NCI-H146 (cell line): ENCODE measurements at places on chromosomes 3 and 15.

DNA sequence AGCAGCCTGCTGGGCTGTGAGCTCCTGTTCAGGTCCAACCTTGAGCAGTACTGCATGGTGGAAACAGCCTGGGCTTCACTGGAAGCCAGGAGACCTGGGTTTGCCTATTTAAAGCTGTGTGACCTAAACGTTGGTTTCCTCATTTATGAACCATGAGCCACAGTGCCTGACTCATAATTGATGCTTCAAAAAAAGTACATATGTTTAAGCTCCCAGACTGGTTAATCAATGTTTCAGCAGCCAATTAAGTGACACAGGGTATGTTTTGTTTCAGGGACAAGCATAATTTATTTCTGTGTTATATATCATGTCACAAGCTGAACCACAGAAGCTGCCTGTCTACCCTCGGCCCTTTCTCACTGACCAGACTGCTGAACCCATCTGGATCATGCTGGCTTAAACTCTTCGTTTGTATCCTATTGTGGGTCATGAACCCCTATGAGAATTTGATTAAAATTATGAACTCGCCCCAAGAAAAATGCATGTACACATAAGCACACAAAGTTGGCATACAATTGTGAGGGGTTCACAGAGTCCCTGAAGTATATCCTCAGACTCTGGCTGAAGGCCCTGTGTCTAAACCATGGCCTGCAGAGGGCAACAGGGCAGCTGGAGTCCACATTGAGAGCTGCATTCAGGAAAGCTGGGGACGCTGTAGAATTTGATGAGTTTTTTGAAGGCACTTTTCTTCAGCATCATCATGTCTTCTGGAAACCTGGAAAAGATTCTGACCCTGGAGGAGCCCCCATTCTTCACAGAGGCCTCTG lies 23.7 kb downstream of the HDC start:
- no peak for DNase-seq

DNA sequence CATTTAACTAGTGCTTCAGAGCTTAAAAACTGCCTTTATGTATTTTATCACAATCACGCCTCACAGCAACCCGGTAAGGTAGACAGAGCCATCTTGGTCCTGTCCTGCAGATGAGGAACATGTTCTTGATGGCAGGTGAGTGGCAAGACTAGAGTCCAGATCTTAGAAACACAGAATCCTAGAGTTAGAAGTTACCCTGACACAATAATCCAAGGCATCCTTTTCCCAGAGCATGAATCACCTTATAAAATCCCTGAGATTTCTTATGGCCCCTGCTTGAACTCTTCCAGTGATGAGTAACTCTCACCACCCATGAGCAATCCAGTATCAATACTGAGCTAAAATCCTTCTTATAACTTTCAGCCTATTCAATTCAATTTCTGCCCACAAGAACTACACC lies 16.9 kb downstream of the POPDC2 start:
- no peak for DNase-seq

- DNase-seq: no peak
Observed at GRCh38 chr3:169390271-169390670, 273.2 kb downstream of the MECOM start.

DNA sequence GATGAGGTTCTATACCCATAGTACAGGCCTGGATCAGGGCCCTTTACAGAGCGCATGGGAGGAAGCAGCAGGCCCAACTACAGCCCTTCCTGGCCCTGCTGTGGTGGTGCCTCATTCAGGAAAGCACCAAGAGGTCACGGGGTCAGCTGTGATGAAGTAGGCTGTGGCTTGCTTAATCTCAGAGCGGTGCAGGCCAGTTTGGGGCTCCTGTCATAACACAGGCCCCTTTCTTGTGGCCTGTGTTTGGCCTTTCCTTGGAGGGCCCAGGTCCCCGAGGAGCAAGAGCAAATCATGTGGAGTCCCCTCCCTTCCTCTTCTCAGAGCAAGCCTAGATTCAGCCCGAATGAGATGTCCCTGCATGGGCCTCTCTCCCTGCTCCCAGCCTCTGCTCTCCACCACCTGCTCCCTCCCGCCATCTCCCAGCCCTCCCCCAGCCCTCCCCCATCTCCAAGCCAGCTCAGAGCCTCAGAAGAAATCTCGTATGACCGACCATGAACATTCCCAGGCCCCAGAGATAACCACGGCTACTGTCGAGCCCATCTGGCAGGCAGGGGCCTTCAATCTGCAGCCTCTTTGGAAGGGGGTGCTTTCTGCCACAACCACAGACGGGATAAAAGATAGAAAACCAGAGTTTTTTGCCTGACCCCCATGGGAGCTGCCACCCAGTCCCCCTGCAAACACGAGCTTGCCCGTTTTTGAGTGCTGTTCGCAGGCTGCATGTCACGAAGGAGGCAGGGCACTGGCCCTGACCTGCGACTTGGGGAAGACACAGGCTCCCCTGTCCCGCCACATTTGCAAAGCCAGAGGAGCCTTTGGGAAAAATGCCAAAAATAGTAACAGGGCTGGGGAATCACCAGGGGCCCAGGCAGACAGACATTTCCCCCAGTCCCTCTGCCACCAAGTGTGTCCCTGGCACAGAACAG lies 32.3 kb upstream of the DUSP7 start:
- DNase-seq: no peak

DNA sequence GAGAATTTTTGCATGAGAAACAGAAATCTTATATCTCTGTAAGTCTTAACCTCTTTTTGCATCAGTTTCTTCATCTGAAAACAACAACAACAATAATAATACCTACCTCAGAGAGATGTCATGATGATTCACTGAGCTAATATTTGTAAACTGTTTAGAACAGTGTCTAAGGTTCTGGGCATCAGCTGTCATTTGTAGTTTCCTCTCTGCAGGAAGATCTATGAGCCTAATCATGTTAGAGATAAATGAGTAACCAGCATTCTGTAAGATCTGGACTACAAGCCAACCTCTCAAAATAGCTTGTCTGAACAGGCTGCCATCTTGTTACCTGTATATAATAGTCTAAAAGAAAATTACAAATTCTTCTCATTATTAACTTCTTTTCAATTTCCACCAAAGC lies 383.0 kb upstream of the RORA start:
- no peak for DNase-seq
